ENCODE measurements at places on chromosomes 11 and 22. TPM values are rescaled to one million over a fixed set of nuclear protein-coding genes. Genes with fewer than 3 reads are reported as not detected.

ZNF280B gene
- 2.1 TPM for total RNA-seq

ABCC8 gene
- not detected for total RNA-seq

POU2AF3 gene
- total RNA-seq = not detected

OR2AG1 gene
- not detected for total RNA-seq

MPZL2 gene
- total RNA-seq = 5.9 TPM

LRP5 gene
- total RNA-seq = 2.3 TPM

All from naive thymus-derived CD4-positive, alpha-beta T cell (primary cell).